ENCODE measurements at places on chromosomes 3 and 15.

DNA sequence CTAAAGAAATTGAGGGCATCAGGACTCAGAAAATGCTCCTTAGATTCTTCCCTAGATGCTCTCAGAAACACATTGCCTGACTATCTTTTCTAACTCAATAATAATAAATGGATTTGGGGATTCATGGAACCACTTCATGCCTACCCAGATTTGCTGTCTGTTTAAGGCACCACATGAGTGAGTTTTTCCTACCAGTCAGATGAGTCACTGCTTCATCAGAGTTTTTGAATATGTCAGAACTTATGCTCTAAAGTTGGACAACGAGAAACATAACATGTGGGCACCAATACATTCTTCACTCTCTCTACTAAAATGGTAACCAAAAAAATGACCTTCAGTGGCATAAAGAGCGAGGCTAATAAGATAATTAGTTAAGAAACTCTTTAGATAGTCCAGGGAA is 1135.1 kb downstream of the TUSC7 start:
- no peak for DNase-seq

GRCh38 chr3:99755831-99756230 is 61.8 kb upstream of the CMSS1 start:
- DNase-seq = no peak

DNA sequence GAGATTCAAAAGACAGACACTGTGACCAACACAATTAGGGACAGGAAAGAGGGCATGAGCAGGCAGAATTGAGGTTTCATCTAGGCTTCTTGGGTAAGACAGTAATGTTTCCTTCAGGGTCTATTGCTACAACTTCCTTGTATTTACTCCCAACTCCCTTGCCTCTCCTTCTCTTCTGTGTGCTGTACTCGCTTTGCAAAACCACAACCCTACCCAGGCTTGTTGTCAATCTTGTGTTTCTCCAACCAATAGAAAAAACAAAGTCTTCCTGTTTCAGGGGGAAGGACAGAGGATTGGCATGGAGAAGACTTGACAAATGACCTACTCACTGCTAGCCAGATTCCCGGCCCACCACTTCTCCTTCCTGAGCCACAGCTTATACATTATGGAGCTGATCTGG is 36.3 kb upstream of the MASP1 start:
- no peak for DNase-seq

GRCh38 chr3:98003306-98003969 is 31.2 kb upstream of the RIOX2 start:
- no peak for DNase-seq

DNA sequence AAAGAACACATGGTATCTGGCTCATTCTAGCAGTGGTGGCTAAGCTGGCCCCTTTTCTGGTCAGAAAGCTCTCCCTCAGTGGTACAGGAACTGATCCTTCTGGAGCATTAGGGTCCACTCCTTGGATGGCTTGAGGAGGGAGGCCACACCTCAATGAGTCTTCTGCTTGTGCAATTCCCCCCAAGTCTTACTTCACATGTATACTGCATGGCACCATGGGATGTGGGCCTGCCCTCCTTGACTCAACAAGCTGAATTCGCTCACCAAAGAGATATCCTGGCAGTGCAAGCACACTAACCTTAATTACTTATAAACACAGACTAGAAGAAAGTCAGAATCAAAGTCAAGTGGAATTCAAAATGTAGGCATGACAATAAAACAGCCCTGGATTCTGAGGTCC is 133.8 kb upstream of the SLC2A2 start:
- no peak for DNase-seq

DNA sequence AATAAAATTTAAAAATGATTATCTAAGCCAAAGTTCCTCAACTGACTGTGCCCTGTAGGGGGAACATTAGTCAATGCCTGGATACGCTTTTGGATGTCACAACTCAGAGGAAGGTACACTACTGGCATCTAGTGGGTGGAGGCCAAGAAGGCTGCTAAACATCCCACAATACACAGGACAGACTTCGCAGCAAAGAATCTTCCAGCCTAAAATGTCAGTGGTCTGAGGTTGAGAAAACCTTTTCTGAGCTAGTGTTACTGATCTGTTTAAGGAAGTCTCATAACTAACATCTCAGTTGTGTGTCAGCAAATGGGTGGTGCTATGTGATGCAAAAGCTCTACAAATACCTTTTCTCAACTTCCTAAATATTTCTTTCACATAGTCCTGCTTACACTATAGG is 20.9 kb upstream of the LDHAL6B start:
- no peak for DNase-seq
